Fibroblast of lung (primary cell): ENCODE measurements at places on chromosomes 16 and 17.

DNA sequence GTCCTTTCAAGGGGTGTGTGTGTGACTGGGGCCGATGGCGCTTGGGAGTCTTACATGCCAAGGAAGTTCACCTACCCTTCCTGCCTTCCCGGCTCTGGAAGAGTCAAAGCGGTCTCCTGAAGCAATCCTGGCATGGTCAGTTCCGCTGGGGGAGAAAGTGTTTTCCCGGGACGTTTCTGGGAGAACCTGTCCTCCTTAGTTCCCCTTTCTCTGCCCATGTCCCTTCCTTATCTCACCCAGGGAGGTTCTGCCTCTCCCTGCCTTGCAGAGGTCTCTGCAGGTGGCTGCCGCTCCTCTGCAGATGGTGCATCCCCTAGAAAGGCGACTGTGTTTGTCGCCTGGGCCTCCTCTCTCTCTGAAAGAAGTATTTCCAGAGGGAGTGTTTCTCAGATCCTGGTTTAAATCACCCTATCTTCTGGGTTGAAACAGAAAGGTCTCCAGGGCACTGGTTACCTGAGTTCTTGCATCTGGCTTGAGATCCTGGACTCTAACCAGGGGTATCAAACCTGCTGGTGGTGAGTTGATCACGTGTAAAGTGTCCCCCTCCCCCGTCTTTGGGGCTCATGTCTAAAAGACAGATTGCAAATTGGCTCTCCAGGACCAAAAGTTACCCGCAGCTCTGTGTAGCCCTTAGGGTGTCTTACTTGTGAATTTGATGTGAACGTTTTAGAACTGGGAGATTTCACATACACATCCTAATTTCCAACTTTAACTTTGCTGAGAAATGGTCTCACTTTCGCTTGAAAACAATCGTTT, 1.9 kb downstream of the PRKCB start:
- DNase-seq, result no peak

- DNase-seq, result peak; percentile 82
Observed at GRCh38 chr17:58525239-58525638, 10.8 kb upstream of the MTMR4 start.

GRCh38 chr17:82088838-82089722, 9.0 kb downstream of the FASN start:
- no peak for DNase-seq

- peak; percentile 75 for DNase-seq
Observed at GRCh38 chr17:62760059-62760944, 47.8 kb downstream of the MARCHF10 start.

DNA sequence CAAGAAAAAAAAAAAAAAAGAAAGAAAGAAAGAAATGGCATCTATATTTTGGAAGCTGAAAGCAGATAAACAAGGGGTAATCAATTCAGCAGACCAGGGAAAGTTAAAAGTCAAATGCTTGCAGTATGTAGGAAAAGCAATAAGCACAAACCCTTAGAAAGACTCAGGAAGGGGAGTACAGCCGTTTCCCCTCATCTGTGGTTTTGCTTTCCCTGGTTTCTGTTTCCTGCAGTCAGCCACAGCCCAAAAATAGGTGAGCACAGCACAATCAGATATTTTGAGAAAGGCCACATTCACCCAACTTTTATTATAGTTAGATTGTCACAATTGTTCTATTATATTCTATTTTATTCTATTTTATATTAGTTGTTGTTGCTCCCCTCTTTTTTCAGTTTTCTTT, 14.4 kb upstream of the ALOX12 start:
- DNase-seq, result no peak

DNA sequence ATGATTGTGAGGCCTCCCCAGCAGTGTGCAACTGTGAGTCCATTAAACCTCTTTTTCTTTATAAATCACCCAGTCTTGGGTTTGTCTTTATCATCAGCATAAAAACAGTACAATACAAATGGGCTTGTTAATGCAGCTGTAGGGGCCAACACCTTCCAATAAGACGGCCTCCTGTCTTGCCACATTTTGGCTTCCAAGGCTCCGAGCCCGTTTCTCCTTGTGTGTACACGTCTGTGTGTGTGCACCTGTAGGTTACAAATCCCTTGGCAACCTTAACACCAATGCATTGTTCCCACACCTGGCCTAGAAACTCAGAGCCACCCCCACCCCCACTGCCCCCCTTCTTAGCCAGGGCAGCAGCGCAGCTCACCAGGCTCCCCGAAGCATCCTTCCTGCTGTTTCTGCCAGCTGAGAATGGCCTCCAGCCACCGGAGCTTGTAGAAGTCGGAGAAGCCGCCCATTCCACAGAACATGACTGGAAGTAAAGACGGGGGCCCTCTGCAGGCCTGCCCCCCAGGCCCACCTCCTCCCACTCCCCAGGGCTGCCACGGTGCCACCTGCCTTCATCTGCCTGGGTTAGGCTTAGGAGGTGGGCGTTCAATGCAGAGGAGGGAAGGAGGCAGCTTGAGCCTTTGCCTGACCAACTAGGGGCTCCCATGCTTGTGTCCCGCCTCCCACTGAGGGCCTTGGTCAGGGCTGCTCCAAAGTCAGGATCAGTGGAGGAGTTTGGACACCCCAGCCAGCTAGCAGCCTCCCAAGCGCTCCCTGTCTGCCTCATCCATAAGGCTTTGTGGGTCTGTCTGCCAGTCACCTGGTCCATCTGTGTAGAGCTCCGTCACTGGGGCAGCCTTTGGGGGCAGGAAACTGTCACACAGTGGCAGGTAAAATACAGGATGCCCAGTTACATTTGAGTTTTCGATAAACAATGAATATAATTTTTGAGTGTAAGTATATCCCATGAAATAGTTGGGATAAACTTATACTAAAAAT, 10.6 kb downstream of the C16orf89 start:
- DNase-seq, result no peak

GRCh38 chr16:71431176-71431575, 10.7 kb downstream of the TLE7 start:
- DNase-seq, result no peak

- DNase-seq, result no peak
Observed at GRCh38 chr16:51152691-51153576, 1.9 kb upstream of the SALL1 start.

GRCh38 chr17:74742153-74742515, 5.1 kb downstream of the RAB37 start:
- DNase-seq, result no peak

- DNase-seq, result no peak
Observed at GRCh38 chr17:49842846-49843245, 5.0 kb downstream of the TAC4 start.

DNA sequence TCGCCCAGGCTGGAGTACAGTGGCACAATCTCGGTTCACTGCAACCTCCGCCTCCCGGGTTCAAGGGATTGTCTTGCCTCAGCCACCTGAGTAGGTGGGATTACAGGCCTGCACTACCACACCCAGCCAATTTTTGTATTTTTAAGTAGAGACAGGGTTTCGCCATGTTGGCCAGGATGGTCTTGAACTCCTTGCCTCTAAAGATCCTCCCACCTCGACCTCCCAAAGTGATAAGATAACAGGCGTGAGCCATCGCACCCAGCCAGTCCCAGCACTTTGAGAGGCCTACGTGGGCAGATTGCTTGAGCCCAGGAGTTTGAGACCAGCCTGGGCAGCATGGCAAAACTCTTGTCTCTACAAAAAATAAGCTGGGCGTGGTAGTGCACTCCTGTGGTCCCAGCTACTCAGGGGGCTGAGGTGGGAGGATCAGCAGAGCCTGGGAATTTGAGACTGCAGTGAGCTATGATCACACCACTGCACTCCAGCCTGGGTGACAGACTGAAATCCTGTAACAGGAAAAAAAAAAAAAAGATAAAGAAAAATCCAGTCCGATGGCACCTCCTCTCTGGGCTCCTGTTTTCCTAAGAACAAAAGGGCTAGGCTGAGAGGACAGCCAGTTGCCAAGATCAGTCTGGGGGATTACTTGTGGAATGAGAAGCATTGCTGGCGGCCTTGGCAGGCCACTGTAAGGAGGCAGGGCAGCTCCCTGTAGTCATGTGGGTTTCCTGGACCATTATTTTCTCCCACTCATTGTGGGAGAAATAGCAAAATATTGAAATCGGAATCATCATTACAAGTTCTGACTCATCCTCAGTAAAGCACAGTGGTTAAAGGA, 3.0 kb upstream of the PIPOX start:
- DNase-seq, result peak; percentile 5

DNA sequence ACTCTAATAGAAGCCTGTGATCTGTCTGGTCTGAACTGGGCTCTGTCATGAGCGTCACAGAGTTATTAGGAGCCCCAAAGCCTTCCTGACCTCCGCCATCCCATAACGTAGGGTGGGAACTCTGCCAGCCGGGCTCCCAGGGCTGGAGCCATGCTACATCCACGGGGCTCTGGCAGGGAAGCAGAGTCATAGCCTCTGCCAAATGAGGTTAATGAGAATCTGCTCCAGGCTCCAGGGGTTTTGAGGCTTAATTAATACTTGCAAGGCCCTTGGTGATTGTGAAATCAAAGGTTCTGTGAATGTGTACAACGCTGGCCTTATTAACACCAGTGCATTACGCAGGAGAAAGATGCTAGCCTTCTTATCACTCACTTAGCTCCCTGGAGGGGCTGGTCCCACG, 42.4 kb upstream of the ZFP90 start:
- DNase-seq, result no peak

DNA sequence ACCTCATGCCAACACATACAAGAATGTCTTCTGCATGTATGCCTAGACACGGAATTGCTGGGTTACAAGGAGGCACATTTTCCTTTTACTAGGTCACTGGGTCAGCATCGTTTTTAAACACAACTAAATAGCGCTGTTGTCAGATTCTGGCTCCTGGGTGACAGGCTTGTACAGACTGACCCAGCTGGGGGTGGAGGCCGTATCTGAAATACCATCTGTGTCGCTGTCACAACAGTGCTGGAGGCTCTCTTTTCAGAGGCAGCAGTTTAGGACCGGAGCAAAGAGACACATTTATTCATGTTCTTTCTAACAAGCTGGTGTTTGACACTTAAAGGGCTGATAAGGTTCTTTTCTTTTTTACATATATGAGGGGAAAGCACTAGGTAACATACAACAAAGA, 403.0 kb upstream of the ASIC2 start:
- DNase-seq, result no peak

DNA sequence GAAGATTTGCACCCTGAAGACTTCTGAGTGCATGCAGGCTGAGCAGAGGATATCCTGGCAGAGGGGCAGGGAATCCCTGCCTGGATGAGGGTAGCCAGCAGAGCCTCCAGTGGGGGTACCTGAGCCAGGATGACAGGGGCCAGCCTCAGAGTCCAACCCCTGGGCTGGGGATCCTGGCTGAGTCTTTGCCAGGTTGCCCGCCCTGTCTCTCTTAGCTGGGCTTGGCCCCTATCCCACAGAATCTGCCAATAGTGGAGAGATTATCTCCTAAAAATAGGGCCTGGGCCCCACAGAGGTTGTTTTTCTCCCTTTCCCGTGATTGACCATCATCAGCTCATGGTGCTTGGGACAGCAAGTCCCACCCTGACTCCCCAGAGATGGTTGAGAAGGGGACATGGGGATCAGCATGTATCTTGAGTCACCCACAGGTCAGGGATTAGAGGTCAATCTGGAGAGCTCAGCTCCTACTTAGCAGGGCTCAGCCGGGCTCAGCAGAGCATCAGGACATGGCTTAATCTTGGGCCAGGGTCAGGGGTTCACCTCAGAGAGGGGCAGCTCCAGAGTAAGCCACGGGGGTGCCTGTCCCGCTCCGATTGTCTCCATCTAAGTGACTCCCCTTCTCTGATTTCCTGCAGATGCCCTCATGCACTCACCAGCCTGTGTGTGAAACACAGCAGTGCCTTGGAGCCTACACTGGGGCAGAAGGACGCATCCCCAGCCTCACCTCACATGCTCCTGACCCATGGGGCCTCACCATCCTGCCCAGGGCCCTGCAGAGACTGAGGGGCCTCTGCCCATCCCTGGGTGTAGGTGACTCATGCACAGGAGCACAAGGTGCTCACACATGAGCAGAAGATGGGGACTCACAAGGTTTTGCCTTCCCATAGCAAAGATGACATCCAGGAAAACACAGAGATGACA, 11.5 kb downstream of the CDH16 start:
- DNase-seq, result no peak

DNA sequence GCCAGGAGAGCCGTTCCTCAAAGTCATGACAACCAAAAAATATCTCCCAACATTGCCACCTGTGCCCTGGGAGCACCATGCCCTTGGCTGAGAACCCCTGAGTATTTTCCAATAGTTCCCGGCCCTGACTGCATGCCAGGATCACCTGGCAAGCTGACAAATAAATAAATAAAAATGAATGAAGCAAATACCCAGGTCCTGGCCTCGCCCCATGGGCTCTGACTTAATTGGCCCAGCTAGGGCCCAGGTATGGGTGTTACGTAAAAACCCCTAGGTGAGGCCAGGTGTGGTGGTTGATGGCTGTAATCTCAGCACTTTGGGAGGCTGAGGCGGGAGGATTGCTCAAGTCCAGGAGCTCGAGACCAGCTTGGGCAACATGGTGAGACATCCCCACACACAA, 2.7 kb upstream of the C16orf74 start:
- no peak for DNase-seq

GRCh38 chr17:81378941-81379511, 16.2 kb upstream of the BAHCC1 start:
- DNase-seq, result no peak

GRCh38 chr17:29563816-29564215, 3.0 kb downstream of the ABHD15 start:
- no peak for DNase-seq

DNA sequence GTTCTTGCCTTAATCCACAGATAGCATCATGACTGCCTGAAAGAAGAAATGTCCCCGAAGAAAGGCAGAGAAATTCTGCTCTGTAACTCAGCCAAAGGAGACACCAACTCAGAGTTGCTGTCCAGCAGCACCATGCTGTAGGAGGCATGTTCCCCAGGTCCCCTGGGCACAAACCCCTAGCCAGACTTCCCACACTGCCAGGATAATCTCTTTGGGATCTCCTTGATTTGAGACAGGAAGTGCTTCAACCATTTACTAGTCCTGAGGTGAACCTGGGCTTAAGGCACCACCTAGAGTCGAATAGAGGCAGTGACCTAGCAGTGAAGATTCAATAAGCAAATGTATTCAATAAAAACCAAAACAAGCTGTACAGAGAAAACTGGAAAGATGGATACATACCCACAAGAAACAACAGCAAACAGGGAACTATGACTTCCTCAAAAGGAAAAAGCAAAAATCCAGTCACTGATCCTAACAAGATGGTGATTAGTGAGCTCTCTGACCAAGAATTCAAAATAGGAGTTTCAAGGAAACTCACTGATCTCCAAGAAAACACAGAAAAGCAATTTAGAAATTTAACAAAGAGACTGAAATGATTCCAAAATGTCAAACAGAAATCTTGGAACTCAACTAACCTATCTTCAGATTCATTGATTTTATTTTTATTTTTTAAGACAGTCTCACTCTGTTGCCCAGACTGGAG, 5.7 kb downstream of the OR4D2 start:
- peak; percentile 19 for DNase-seq

GRCh38 chr16:4690946-4691665, 2.3 kb upstream of the NUDT16L1 start:
- DNase-seq, result no peak

- no peak for DNase-seq
Observed at GRCh38 chr17:45016823-45017222, 34.6 kb downstream of the DCAKD start.

- DNase-seq, result no peak
Observed at GRCh38 chr16:79792664-79793351, 192.3 kb upstream of the MAF start.
